ENCODE measurements at places on chromosomes 16 and 17.

DNA sequence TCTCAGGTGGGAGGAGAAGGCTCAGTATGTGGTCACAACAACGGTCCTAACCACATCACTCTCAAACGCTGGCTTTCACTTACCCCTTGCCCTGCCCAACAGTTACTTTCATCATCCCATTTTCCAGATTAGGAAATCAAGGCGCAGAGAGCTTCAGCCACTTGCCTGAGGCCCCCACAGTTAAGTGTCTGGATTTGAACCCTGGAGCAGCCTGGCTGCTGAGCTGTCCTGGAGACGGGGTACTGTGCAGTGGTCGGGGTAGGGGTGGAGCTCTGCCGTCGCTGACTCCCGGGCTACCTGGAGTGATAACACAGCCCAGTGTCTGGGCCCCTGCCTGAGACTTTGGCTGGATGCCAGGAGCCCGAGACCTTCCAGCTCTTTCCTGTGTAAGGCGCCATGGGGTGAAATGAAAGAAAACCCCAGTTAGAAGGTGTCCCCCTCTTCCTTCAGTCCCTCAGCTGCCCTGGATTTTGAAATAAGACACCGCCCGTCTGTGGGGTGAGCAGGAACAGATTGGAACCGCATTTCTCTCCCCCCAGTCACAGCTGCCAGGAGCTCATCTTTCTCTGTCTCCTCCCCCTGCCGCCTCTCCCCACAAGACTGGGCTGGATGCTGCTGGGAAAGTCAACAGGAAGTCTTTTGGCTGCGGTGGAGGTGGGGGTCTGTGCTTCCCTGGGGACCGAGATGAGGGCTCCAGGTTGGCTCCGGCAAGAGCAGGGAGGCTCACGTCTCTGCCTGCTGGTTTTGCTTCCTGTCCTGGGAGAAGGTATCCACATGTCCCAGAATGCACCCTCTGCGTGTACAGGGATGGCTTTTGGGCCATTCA is 280.2 kb downstream of the SEC14L1 start:
- peak; percentile 94 for DNase-seq

DNA sequence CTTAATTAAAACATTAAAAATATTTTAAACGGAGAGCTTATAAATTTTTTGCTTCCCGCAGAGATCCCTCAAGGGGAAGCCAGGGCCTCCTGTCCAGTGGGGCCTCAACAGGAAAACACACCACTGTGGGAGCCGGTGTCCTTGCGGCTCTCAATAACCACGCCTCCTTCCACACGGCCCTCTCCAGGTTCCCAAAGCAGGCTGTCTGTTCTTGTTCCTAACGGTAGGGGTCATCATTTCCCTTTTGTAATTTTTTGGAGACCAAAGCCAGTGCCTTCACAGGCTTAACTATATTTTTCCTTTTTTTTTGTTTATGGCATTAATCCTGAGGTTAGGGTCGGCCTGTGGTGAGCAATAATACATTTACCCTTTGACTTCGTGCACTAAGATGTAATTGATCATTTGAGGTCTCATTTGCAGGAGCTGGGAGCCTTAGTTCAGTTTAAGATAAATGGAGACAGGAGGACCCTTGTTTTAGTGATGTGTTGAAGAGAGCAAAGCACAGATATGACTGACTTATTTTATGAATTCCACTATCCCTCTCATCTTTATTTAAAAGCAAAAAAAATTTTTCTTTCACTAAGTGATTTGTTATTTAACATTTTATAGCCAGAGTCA is 77.5 kb upstream of the N4BP1 start:
- peak; percentile 85 for DNase-seq

GRCh38 chr17:251531-251930 is 70.1 kb upstream of the DOC2B start:
- no peak for DNase-seq

- DNase-seq, result no peak
These were observed 31.5 kb downstream of the GINS2 start for GRCh38 chr16:85657267-85657650.

GRCh38 chr17:12959441-12959840 is 58.4 kb downstream of the ELAC2 start:
- peak; percentile 34 for DNase-seq

DNA sequence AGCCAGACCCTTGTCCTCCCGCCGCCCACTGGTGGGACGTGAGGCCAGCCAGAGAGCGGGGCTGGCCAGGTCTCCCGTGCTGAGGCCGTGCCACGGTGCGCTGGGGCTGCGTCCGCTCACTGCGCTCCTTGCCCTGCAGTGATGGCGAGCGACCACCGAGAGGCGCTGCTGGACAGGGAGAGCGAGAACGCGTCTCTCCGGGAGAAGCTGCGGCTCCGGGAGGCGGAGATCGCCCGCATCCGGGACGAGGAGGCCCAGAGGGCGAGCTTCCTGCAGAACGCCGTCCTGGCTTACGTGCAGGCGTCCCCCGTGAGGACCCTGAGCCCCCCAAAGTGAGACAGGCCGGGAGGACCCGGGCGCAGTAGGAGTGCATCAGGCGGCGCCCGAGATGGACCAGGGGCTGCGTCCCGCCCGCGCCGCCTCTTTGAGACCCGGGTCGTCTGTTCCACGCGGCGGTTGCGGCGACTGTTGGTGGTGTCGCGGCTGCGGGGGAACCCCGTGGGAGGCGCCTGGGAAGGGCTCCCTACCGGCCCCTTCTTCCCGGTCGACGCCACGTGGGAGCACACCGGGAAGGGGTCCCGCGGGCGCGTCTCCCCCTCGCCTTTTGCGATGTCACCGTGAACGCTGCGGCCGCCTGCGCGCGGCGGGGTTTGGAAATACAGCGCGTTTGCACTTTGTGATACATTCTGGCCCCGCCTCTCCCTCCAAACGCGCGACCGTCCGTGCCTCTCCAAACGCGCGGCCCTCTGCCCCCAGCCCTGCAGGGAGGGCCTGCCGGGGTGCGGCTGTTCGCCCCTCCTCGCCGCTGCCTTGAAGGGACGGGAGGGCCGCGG is 792 bp upstream of the RAC3 start:
- peak; percentile 92 for DNase-seq
